ENCODE measurements at places on chromosomes 3 and 15. TPM values are rescaled to one million over a fixed set of nuclear protein-coding genes. Genes with fewer than 3 reads are reported as not detected.

- no peak overlapping the region for H3K27ac ChIP-seq
- peaks cover 5% of the 10 kb centered on the region for H3K4me1 ChIP-seq
- H3K36me3 ChIP-seq = no peaks in the 10 kb centered on the region
- H3K27me3 ChIP-seq = no peaks in the 10 kb centered on the region
- no peak overlapping the region for H3K4me3 ChIP-seq
- no peak for DNase-seq
Measured at GRCh38 chr15:57323299-57323805, 53.0 kb upstream of the CGNL1 start.

The SNTN gene
- total RNA-seq = not detected

- no peak overlapping the region for H3K27ac ChIP-seq
- DNase-seq = peak; percentile 72
- H3K4me3 ChIP-seq = no peak overlapping the region
- peaks cover 13% of the 10 kb centered on the region for H3K27me3 ChIP-seq
Measured at GRCh38 chr3:128584412-128585020, 66.1 kb downstream of the RPN1 start.

The CDHR4 gene
- not detected for total RNA-seq

GRCh38 chr15:45187578-45187893 lies 230 bp downstream of the SHF start:
- H3K4me3 ChIP-seq = no peak overlapping the region
- H3K27ac ChIP-seq = no peak overlapping the region
- H3K4me1 ChIP-seq = peaks cover 28% of the 10 kb centered on the region
- no peaks in the 10 kb centered on the region for H3K27me3 ChIP-seq
- no peak for DNase-seq

- H3K4me3 ChIP-seq = no peak overlapping the region
- no peaks in the 10 kb centered on the region for H3K4me1 ChIP-seq
- peaks cover 20% of the 10 kb centered on the region for H3K36me3 ChIP-seq
- no peak for DNase-seq
Measured at GRCh38 chr15:42444415-42445063, 46.4 kb downstream of the ZNF106 start.

GRCh38 chr3:153079386-153079785 lies 82.6 kb upstream of the RAP2B start:
- H3K36me3 ChIP-seq = no peaks in the 10 kb centered on the region
- H3K4me1 ChIP-seq = no peaks in the 10 kb centered on the region
- DNase-seq = no peak
- H3K27ac ChIP-seq = no peak overlapping the region
- no peaks in the 10 kb centered on the region for H3K27me3 ChIP-seq

DNA sequence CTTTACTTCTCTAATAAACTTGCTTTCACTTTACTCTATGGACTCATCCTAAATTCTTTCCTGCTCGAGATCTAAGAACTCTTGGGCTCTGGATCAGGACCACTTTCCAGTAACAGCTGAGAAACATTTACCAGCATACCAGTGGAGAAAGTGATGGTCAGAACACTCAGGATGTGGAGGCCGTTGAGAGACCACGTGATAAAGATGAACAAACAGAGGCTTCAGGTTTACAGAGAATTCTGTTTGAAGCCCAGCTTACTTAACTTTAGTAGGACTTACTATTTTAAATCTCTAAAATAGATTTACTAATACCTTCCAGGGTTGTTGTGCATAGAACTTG lies 57.0 kb downstream of the FRMD4B start:
- no peak for DNase-seq
- H3K4me3 ChIP-seq = no peak overlapping the region
- H3K27ac ChIP-seq = peak overlapping the region; percentile 92
- H3K27me3 ChIP-seq = no peaks in the 10 kb centered on the region

DNA sequence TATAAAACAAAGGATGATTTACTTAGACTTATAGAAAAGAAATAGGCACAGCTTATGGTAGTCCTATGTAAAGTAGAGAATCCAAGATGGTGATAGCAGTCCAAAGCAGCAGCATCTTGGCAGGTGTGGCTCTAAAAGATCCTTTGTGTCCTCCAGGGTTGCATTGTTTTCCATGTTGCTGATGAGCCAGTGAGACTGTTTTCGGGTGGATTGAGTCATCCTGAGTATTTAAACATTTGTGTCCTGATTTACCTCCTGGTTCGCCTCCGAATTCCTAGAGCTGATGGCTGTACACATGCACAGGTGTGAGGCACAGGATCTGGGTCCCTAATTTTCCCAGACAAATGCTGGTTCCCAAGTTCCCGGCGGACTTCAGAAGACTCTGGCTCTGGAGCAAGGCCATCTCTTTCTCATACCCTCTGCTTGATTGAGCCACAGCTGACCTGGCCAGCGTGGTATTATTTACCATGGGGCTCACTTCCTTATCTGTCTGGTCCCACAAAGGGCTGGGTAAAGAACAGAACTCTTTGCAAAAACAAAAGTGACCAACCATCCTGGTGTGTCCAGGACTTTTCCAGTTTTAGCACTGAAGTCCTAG lies 51.0 kb downstream of the ARNT2 start:
- H3K4me1 ChIP-seq = no peaks in the 10 kb centered on the region
- no peak overlapping the region for H3K4me3 ChIP-seq
- DNase-seq = no peak
- H3K36me3 ChIP-seq = no peaks in the 10 kb centered on the region
- H3K27ac ChIP-seq = no peak overlapping the region
- H3K27me3 ChIP-seq = peaks cover 8% of the 10 kb centered on the region

GRCh38 chr3:72238010-72238691 lies 453.2 kb upstream of the PROK2 start:
- H3K4me1 ChIP-seq = peaks cover 9% of the 10 kb centered on the region
- no peak overlapping the region for H3K4me3 ChIP-seq
- no peak for DNase-seq
- no peak overlapping the region for H3K27ac ChIP-seq
- no peaks in the 10 kb centered on the region for H3K36me3 ChIP-seq

The FBXW12 gene
- total RNA-seq = not detected

- no peak overlapping the region for H3K27ac ChIP-seq
- no peaks in the 10 kb centered on the region for H3K4me1 ChIP-seq
- no peaks in the 10 kb centered on the region for H3K36me3 ChIP-seq
- no peaks in the 10 kb centered on the region for H3K27me3 ChIP-seq
- DNase-seq = peak; percentile 15
- no peak overlapping the region for H3K4me3 ChIP-seq
Measured at GRCh38 chr3:14352002-14352627, 50.3 kb upstream of the SLC6A6 start.

GRCh38 chr3:15316998-15317435 lies 15.4 kb downstream of the SH3BP5 start:
- no peak overlapping the region for H3K27ac ChIP-seq
- no peak for DNase-seq
- no peaks in the 10 kb centered on the region for H3K27me3 ChIP-seq

DNA sequence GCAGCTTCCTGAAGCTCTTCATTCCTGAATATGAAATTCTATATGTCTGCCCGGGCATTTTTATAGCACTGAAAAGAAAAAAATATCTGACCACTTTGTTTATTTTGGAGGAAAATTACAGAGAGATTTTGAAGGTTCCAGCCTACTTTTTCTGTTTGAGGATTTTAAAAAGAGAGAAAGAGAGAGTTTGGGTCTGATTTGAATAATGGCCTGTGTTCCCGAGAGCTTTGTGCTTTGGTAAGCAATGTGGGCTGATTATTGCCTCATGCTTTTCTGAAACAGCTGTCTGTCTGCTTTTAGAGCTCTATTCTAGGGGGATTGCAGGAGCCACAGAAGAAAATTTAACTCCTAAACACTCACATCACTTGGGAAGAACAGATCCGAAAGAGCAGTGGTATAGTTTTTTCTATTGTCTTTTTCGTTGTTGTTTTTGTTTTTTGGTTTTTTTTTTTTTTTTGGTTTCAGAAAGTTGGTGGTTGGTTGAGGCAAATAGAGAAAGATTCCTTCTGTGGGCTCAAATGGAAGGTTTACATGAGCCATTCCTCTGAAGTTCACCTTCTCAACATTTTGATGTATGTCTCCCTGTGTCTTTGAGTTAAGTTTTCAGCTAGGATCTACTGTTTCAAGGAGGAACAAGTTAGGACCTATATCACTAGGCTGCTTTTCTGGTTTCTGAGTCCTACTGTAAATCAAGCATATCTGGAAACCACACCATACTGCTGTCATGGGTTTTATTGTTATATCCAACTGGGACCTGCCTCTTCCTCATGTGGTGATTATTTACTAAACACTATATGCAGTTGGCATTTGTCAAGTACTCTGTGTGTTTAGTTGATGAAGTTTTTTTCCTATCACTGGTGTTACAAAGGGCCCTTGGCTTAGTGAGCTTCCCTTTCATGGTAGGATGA lies 178.9 kb downstream of the KCNMB2 start:
- no peaks in the 10 kb centered on the region for H3K36me3 ChIP-seq
- no peak for DNase-seq
- H3K4me1 ChIP-seq = no peaks in the 10 kb centered on the region
- H3K27me3 ChIP-seq = no peaks in the 10 kb centered on the region
- H3K4me3 ChIP-seq = no peak overlapping the region

DNA sequence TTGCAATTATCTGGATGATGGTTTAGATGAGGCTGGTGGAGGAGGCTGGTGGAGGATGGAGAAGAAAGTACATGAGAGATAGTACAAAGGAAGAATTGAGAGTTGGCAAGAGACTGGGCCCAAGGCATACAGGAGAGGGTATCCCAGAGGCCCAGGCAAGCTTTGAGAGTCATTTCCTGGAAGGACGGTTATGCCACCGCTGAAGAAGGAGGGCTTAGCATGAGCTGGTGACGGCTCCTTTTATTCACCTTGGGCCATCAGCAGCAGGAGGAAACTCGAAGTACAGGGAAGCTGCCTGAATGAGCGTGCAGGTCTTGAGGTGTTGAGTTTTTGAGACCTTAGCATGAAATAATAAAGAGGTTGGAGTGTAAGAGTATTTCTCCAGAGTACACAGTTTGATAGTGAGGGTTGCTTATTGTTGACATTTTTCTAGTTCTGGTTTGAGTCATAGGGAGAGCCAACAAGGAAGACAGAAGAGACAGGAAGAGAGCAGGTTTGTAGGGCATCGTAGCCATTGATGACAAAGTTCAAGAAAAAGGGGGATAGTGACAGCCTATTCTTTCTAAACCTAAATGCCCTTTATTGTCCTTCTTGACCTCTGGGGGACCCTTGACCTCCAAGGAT lies 13.8 kb downstream of the THSD4 start:
- H3K4me3 ChIP-seq = no peak overlapping the region
- no peak overlapping the region for H3K27ac ChIP-seq
- no peaks in the 10 kb centered on the region for H3K36me3 ChIP-seq
- peaks cover 21% of the 10 kb centered on the region for H3K27me3 ChIP-seq
- H3K4me1 ChIP-seq = no peaks in the 10 kb centered on the region

DNA sequence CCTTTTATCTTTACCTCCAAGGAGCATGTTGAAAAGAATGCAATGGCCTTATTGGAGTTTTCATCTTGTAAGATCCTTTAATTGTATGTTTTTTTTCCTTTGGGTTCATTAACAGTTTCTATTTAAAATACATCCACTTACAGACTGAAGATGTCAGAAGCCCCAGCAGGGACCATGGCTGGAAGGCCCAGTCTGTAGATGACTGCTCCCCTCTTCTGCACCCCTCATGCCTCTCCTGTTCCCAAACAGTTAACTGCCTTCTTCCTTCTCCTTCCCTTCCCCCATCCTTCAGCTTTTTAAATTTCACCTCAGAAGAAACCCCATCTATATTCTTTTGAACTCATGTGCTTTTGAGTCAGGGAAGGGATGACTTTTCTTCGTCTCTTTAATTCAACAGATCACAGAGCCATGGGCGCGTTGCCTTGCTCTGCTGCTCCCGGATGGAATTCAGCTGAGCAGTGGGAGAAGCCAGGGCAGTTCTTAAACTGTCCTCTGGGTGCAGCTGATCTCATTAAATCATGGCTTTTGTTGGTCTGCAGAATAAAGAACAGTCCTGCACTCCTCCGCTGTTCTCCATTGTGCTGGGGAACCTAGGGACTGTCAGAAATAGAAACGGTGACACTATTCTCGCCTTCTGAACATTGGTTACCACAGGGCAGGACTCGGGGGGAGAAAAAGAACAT lies 71.5 kb upstream of the EIF1B start:
- peaks cover 4% of the 10 kb centered on the region for H3K36me3 ChIP-seq
- DNase-seq = no peak
- H3K27ac ChIP-seq = no peak overlapping the region

The SOX14 gene
- total RNA-seq = not detected

The GOLGA6L25 gene
- total RNA-seq = not detected

The GMNC gene
- total RNA-seq = not detected

The AADAC gene
- total RNA-seq = not detected

DNA sequence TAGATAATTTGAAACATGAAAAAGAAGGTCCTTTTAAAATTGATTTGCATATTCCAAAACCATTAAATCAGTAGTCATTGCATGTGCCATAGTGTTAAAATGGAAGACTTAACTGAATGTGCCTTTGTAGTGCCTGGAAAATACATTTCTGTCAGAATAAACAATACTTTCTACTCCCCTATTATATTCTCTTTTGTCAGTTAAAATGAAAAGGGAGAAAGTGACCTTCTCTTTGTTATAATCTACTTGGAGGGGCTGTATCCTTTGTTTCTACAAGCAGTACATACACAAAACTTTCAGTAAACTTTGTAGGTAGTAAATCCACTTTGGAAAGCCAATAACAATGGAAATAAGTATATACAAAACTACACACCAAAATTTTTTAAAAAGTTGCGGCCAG lies 189.5 kb downstream of the NLGN1 start:
- no peak overlapping the region for H3K27ac ChIP-seq
- no peak overlapping the region for H3K4me3 ChIP-seq
- DNase-seq = no peak
- no peaks in the 10 kb centered on the region for H3K36me3 ChIP-seq

The PCLAF gene
- total RNA-seq = 135 TPM

- H3K27me3 ChIP-seq = no peaks in the 10 kb centered on the region
- no peak for DNase-seq
- H3K27ac ChIP-seq = no peak overlapping the region
- peaks cover 12% of the 10 kb centered on the region for H3K4me1 ChIP-seq
- H3K36me3 ChIP-seq = peaks cover 17% of the 10 kb centered on the region
- H3K4me3 ChIP-seq = no peak overlapping the region
Measured at GRCh38 chr15:67184208-67184925, 70.1 kb downstream of the AAGAB start.

The B2M gene
- 4,587 TPM for total RNA-seq

DNA sequence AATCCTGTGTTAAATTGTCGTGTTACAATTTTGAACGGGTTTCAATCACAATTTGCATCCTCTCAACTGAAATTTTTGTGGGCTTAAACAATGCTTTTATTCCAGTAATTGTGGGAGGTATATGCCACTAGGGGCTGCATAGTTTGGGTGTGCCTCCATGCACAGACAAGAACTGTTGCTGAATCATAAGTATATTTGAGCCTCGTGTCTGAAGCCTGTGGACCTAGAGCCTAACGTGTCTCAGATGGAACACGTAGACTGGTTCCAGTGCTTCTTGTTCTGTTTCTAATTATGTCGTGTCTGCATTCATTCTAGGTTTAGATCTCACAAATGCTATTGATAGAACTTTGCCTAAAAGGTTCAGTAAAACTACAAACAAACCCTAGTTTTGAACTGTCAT lies 363.4 kb downstream of the RBMS3 start:
- no peaks in the 10 kb centered on the region for H3K36me3 ChIP-seq
- H3K27ac ChIP-seq = no peak overlapping the region
- no peak for DNase-seq
- no peak overlapping the region for H3K4me3 ChIP-seq
- no peaks in the 10 kb centered on the region for H3K4me1 ChIP-seq
- peaks cover 2% of the 10 kb centered on the region for H3K27me3 ChIP-seq
